ENCODE measurements at places on chromosomes 5 and 9.
A peak's percentile ranks its signal among the peaks of the same experiment; 100 is the strongest.

DNA sequence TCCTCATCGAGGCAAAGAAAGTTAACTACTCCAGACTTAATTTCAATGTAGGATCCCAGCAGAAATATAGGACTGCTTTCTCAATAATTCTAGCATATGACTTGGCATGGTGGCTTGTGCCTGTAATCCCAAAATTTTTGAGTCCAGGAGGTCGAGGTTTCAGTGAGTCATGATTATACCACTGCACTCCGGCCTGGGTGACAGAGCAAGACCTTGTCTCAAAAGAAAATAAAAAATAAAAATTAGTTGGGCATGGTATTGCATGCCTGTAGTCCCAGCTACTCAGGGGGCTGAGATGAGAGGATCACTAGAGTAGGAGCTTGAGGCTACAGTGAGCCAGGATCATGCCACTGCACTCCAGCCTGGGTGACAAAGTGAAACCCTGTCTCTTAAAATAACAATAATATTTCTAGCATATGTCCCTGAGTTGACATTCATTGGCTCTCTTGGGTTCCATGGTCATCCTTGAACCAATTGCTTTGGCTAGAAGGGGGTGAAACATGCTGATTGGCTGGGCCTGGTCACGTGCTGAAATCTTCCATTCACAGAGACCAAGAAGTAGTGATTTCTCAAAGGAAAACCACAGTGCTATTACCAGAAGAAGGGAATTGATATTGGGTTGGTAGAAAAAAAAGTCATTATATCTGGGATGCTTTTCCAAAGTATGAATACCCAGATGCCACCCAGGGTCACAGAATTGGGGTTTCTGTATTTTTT, 31.6 kb upstream of the GARNL3 start:
- no peak for DNase-seq

DNA sequence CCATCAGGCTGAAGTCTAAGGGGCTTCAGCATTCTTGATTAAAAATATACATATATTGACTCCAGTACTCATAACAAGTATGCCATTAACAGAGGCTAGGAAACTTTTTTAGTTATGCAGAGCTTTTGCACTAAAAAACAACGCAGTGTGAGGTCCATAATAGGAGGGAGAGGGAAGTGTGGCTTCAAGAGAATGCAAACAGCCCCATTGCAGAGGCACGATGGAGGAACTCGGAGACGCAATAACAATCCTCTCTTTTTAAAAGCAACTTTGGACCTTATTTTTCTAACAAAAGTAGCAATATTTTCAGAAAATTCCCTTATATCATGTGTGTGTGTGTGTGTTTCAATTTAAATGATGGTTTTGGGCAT, 150.0 kb upstream of the PTCH1 start:
- no peak for DNase-seq

DNA sequence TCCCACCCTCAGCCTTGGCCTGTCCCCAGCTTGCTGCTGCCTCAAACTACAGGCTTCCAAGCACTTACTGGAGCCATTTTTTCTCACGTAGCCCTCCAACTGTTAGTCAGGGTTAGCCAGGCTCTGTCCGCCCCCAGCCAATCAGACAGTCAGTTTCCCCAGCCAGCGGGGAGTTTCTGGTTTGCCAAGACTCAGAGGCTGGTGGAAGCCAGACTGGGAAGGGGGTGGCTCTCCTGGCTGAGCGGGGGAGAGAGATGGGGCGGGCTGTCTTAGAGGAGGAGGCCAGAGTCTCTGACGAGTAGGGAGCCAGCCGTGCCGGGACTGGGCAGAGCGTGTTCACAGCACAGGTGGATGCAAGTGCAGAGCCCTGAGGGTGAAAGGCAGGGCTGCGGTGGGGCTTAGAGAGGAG, 15.3 kb downstream of the PROP1 start:
- no peak for DNase-seq

DNA sequence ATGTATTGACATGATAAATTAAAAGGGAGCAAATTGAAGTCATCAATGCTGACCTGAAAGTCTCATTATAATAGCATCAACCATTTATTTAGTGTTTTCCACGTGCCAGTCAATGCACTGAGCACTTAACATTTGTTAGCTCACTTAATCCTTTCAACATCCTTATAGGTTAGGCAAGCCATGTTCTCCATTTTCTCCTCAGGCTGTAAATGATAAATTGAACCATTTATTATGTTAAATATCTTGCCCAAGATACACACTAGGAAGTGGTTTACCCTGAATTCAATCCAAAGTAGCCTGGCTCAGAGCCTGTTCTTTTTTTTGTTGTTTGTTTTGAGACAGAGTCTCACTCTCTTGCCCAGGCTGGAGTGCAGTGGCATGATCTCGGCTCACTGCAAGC, 25.0 kb upstream of the SNX2 start:
- DNase-seq = no peak

GRCh38 chr5:95883185-95884016, 60.9 kb upstream of the GLRX start:
- no peak for DNase-seq

- peak; percentile 73 for DNase-seq
Measured at GRCh38 chr5:179296150-179296821, 49.0 kb downstream of the ADAMTS2 start.

- peak; percentile 98 for DNase-seq
Measured at GRCh38 chr9:91193658-91194391, 167.9 kb downstream of the AUH start.

Data from posterior vena cava (tissue), 2 donors.